SJCRH30 (cell line): ENCODE measurements at places on chromosomes 5 and 9.
A peak's percentile ranks its signal among the peaks of the same experiment; 100 is the strongest.

DNA sequence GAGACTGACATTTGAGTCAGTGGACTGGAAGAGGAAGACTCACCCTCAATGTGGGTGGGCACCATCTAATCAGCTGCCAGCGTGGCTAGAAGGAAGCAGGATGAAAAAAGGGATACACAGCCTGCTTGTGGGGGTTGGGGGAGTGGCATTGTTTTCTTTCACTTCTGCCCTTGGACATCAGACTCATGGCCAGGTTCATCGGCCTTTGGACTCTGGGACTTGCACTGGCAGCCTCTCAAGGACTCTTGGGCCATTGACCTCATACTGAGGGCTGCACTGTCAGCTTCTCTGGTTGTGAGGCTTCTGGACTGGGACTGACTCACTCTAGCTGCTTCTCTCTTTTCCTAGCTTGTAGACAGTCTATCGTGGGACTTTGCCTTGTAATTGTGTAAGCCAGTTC lies 374.9 kb downstream of the TLE1 start:
- DNase-seq: no peak

DNA sequence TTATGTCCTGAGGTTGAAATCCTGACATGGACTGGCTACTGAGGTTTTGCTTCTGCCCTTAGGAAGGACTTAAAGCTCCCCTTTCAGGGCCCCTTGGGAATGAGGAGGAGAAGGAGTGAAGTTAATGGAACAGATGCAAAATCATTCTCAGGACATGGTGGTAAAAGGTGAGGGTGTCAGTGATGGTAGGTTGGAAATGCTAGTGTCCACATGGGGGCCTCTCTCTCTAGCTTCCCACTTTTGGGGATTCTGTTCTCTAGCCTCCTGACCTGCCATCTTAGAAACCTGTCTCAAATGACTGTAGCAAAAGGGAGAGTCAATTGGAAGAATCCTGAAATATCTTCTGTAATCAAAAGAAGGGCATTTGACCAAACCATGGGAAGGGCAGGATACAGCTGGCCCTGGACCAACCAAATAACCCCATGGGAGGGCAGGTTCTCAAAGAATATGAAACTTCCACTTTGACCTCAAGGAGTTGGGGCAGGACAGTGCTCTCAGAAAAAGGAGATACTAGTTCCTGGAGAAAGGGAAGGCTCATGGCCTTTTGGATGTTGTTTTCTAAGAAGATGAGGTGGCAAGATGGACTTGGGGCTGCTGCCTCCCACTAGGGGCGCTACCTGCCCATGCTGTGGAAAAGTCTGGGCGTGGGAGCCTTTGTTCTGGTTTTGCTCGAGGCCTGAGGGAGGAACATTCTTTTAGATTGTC lies 21.2 kb upstream of the MLANA start:
- no peak for DNase-seq

GRCh38 chr9:91143642-91144041 lies 218.1 kb downstream of the AUH start:
- no peak for DNase-seq

DNA sequence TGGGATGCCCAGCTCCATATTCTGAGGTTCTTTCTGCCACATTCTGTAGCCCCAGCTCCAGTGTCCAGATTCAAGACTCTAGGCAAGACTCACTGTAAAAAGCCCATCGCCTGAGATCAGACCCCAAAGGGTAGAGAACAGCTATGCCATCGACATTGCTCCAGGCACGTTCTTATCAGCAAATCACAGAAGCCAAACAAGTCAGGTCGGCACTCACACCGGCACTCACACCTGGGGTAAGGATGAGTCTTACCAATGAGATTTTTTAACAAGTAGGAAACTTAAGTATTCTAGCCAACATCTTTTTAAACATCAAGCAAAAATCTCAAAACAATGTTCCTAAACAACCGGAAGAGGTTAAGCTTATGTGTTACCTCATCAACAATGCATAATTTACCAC lies 2.4 kb downstream of the CDKN2AIPNL start:
- DNase-seq: no peak

GRCh38 chr9:131744720-131745201 lies 4.9 kb upstream of the RAPGEF1 start:
- no peak for DNase-seq

DNA sequence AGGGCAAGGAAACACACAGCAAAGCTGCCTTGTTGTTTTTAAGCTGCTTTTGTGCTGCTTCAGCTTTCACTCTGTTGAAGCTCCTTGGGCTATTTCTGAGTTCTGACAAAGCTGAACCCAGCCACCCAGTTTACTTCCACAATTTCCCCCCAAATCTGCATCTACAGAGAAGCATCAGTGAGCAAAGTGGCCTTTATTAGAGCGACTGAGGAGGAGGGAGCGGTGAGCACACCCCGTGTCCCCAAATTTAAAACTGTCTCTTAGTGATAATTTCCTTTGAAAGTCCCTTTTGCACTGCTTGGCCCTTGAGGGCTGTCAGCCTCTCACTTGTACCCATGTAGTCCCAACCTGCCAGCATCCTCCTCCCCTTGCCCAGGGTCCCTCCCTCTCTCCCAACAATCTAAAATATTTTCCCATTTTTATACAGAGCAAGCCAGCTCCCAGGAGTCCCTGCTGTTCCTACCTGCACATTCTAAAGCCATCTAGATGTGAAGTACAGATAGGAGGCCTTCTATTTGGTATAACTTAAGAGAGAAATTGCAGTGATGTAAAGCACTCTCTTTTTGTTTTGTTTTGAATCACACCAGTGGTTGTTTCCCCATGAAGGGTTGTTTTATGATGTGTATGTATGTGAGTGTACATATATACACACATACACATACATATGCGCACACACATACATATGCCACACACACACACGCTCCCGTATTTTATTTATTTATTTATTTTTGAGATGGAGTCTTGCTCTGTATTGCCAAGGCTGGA lies 313.5 kb downstream of the TLE4 start:
- no peak for DNase-seq

- no peak for DNase-seq
Observed at GRCh38 chr5:133336121-133336968, 276.0 kb downstream of the FSTL4 start.

GRCh38 chr9:93493949-93494348 lies 40.6 kb upstream of the FAM120AOS start:
- DNase-seq: no peak

DNA sequence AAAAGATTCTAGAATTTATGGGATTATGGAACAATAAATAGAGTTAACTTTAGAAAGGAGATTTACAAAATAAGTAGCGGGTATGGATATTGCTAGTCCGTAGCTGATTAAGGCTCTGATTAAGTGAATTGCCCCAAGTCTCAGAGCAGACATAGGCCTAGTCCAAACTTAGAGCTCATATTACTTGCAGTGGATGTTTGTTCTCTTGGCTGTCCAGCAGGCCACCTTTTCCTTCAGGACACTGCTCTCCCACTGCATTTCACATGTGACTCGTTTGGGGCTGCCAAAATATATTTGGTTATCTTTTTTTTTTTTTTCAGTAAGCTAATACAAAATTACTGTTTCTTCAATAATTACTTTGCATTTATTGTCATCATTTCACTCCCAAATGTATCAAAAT lies 76.6 kb downstream of the ARRDC3 start:
- DNase-seq: peak; percentile 28

DNA sequence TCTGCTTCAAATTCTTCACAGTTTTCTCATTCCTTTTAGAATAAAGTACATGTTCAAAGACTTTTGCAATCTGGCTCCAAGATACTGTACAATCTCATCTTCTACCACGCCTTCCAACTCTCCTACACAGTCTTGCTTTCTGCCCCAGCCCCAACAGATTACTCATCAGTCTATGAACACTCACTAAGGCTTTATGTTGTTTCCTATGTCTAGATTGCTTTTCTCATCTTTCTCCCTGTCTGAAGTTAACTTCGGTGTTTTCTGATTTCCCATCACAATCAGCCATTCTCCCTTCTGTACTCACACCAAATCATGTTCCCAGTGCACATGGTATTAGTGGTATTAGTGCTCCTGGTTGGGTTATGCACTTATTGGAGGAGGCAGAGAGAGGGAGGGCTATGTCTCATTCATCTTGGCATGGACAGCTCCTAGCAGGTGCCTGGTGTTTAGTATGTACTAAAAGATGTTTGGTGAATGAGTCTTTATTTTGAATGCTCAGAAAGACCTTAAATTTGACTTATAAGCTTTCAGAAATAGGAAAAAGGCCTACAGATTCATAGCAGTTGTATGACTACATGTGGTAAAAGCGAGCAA lies 44.0 kb upstream of the ZNF608 start:
- DNase-seq: peak; percentile 57
